ENCODE measurements at places on chromosomes 12 and 14.

DNA sequence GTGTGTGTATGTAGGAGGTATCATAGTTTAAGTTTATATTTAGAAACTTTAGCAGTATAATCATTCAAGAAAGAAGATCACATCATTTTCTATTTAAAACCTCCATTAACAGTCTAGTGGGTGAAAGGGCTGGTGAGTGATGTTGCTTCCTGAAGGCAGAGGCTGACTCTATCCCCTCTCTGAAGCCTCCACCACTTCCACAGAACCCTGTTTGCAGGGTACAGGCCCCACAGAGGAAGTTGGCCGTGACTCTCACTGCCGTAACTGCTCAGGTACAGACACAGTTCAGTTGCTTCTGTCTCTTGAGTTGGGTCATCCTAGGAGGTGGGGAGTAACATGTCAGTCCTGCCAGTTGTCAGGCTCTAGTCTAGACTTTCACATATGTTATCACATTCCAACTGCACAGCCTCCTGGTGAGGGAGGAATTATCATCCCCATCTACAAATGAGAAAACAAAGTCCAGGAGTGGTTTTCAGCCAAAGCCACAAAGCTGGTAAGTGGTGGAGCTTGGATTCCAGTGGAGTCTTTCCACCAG lies 31.5 kb downstream of the CFL2 start:
- DNase-seq, result no peak

- no peak for DNase-seq
These were observed 29.8 kb upstream of the MDM1 start for GRCh38 chr12:68361953-68362352.

DNA sequence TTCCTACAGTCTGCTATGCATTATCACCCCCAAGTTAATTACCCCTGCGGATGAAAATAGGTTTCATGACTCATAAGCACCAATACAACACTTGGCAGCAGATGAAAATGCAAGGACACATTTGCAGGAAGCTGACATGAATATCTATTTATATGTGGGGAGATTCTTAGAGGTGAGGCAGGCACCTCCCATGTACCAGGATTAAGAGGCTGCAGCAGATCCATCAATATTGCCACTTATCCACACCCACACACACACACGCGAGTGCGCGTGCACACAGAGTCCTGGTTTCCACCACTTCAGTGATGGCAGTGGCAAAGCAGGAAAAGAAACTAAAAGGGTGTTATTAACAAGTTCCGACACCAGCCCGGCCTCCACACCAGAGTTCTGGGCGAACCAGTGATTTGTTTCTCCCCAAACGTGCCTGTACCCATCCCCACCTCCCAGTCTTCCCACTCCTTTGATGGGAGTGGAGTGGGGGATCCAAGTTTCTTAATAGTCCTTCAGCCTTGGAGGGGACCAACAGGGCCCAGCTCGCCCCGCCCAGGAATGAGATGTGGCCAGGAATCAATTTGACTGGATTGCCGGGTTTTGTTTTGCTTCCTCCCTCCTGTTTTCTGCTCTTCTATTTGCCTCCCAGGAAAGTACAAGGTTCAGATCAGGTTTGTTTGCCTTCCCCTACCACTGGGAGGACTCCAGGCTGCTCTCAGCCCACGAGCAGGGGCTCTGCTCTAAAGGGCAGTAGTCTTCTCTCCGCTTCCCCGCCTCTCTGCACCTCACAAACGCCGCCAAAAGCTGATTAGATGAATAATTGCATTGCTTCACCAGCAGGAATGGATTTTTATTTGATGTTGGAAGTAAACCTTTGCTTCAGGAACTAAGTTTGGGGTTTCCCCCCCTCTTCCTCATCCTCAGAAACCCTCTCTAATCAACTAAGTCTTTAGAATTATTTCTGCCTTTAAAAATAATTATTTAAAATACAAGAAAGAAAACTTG lies 5.2 kb downstream of the IRF2BPL start:
- no peak for DNase-seq

- no peak for DNase-seq
These were observed 332.6 kb downstream of the SLC16A7 start for GRCh38 chr12:59928416-59928815.

DNA sequence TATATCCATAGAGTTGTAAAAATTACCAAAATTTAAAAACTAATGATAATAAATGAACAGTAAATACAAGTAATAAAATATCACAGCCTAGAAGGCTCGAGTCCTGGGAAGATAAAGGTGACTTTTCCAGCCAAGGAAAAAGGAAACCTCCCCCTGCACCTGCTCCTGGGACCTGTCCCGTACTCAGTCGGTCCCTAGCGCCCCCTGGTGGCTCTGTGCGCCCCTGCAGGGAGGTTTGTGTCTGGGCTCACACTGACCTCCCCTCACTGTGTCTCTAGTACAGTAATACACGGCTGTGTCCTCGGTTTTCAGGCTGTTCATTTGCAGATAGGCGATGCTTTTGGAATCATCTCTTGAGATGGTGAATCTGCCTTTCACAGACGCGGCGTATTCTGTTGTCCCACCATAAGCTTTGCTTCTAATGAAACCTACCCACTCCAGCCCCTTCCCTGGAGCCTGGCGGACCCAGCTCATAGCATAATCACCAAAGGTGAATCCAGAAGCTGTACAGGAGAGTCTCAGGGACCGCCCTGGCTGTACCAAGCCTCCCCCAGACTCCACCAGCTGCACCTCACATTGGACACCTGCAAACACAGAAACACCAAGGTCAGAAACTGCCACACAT lies 1030.4 kb downstream of the TMEM121 start:
- peak; percentile 74 for DNase-seq

DNA sequence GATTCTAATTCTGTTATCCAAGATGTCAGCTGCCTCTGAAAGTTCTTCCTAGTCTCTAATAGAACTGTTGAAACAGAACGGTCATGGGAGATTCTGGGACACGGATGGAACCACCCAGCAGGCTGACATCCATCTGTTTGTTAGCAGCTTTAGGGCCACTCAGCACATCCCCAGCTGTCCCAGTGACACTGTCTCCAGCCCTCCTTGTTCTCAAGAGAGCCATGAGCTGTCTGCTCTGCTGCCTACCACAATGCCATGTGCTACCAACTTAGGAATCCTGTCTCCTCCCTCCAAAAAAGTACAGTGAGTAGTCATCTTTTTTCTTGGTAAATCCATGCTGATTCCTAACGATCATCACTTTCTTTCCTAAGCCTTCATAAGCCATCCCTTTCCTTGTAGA lies 130.5 kb downstream of the ZFP36L1 start:
- no peak for DNase-seq

DNA sequence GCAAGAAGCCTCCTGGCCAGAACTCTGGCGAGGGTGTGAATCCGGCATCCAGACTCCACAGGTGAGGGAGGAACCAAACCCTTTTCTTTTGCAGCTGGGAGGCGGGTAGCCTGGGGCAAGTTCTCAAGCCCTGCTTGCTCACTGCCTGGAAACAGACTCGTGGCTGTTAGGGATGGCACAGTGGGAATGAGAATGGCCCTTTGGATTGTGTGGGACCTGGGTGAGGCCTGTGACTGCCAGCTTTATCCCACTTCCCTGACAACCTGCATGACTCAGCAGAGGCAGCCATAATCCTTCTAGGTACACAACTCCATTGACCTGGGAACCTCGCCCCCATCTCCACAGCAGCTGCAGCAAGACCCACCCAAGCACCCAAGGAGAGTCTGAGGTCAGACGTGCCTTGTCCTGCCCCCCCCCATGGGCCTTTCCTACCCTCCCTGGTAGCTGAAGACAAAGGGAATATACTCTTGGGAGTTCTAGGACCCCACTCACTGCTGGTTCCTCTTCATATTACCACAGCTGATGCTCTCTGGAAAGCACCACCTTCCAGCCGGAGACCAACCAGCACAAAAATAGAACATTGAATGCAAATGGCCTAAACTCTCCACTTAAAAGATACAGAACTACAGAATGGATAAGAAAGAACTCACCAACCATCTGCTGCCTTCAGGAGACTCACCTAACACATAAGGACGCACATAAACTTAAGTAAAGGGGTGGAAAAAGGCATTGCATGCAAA lies 5.1 kb upstream of the GPR33 start:
- no peak for DNase-seq

DNA sequence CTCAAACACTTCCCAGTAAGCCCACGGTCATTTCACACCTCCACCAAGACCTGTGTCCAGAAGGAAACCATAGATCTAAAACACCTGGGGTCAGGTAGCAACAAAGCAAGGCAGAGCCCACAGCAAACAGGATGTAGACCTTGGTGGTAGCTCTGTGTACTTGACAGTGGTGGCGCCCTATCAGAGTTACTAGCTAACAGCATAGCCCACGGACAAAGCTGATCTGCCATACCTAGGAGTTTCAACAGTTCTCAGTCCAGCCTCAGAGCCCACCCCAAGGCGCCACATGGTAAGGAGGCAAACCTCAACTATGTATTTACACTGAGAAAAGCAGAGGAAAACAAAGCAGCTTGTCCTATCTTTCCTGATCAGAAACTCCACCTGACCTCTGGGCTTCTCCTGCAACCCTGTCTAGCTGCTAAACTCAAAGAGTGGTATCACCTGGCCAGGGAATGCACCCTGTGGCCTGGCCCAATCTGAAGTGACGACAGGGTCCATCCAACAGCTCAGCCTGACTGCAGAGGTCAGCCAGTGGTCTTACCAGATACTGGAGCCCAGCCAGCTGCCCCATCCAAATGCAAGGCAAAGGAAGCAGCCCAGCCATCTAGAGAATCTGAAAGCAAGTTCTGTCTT lies 46.3 kb downstream of the STON2 start:
- no peak for DNase-seq

DNA sequence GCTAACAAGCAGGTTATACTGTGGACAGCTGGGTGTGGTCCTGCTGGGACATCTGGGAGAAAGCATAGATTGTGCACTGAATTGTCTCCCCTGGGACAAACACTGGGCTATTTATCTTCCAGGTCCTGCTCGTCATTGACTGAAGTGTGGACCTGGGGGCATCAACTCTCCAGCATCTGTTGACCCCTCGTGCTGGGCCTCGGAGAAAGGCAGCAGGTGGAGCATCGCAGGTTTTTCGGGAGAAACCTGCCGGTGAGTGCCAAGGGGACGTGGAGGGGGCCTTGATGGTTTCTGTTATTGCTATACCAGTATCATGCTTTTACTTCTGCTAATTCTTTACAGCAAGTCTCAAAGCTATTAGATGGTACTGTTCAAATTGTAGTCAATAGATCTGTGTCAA lies 81.3 kb downstream of the CPSF2 start:
- no peak for DNase-seq

GRCh38 chr12:77722536-77722935 lies 108.2 kb upstream of the NAV3 start:
- no peak for DNase-seq

- no peak for DNase-seq
These were observed 45.9 kb downstream of the VWF start for GRCh38 chr12:6078398-6079096.

GRCh38 chr12:24845615-24846014 lies 103.3 kb downstream of the BCAT1 start:
- no peak for DNase-seq

- no peak for DNase-seq
These were observed 26.4 kb downstream of the SPIC start for GRCh38 chr12:101501410-101501995.

- DNase-seq, result no peak
These were observed 38.7 kb upstream of the NOVA1 start for GRCh38 chr14:26636561-26636960.

DNA sequence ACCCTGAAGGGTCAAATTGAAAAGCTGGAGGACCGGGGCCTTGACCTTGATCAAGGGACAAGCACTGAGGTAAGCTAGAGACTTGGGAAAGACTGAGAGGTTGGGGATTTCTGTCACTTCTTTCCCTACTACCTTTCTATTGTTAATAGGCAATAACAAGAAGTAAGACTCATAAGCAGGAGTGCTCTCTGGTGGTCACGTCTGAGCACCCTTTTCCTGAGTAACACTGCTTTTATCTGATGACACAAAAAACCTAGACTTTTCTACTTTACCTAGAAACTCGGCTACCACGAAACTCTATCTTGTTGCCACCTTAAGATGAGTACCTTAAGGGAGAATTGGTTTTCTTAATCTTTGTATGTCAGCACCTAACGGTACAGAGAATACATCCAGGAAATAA lies 35.5 kb upstream of the PPFIBP1 start:
- DNase-seq, result no peak

- no peak for DNase-seq
These were observed 60.2 kb downstream of the IFT43 start for GRCh38 chr14:76045773-76046172.

GRCh38 chr14:101839236-101839635 lies 77.7 kb downstream of the PPP2R5C start:
- no peak for DNase-seq

GRCh38 chr12:14239935-14240872 lies 125.3 kb upstream of the ATF7IP start:
- no peak for DNase-seq

DNA sequence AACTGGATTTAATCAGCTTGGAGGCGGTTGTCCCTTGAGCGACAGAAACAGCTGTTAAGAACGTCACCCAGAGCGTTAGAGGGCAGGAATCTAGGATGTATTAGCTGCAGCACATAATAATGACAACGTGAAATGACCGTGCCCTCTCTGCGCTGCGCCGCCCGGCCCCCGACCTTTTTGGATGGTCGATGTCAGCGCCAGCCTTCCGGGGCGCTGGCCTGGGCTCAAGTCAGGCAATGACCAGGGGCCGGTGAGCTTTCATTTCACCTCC lies 427 bp upstream of the TMEM120B start:
- no peak for DNase-seq

DNA sequence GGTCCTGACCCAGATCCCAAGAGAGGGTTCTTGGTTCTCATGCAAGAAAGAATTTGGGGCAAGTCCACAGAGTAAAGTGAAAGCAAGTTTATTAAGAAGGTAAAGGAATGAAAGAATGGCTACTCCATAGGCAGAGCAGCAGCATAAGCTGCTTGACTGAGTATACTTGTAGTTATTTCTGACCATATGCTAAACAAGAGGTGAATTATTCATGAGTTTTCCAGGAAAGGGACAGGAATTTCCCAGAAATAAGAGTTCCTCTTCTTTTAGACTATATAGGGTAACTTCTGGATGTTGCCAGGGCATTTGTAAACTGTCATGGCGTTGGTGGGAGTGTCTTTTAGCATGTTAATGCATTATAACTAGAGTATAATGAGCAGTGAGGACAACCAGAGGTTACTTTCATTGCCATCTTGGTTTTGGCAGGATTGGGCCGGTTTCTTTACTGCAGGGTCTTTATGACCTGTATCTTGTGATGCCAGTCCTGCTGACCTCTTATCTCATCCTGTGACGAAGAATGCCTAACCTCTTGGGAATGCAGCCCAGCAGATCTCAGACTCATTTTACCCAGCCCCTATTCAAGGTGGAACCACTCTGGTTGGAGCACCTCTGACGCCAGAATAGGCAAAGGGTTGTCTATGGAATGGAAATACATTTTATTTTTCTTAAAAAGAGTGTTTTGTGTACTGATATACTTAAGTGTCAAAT lies 113.8 kb downstream of the OTOGL start:
- no peak for DNase-seq

Data from activated T-helper 9 cell treated with anti-CD3 and anti-CD28 coated beads, Interleukin-2, amount 50 U/mL, for 16 hours (primary cell).